Caudate nucleus (tissue), 63 donors: ENCODE measurements at places on chromosomes 7 and 10.

GRCh38 chr10:32149252-32149955, 93.2 kb upstream of the KIF5B start:
- no peak for DNase-seq

GRCh38 chr7:134865001-134865845, 85.8 kb downstream of the CALD1 start:
- no peak for DNase-seq

GRCh38 chr10:131018886-131019500, 292.5 kb downstream of the TCERG1L start:
- no peak for DNase-seq

DNA sequence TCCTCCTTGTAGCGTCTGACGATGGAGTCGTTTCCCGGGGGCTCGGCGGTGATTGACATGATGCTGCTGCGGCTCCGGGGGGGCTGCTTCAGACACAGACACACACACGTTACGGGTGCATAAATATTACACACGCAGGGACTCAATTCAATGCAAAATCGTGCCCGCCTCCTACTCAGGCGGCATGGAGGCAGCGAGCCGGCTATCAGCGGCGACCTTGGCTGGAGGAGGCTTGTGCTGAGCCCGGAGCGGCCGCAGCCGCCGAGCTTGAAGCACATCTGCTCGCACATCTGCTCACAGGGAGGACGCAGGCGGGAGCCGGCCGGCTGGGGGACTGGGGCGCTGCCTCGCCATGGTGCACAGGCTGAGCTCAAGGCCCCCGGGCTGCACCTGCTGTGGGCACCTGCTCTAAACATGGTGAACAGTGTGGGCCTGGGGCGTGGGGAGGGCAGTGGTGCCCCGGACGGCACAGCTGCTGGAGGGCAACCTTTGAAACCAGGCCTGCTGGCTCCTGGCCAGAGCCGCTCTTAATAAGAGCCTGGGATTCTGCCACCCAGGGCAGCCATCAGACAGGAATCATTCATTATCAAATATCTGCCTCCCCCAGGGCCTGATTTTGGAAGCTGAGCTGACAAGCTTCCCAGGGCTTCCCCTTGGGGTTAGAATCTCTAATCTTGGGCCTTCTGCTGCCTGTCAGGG, 84.7 kb upstream of the GNA12 start:
- DNase-seq, result no peak

DNA sequence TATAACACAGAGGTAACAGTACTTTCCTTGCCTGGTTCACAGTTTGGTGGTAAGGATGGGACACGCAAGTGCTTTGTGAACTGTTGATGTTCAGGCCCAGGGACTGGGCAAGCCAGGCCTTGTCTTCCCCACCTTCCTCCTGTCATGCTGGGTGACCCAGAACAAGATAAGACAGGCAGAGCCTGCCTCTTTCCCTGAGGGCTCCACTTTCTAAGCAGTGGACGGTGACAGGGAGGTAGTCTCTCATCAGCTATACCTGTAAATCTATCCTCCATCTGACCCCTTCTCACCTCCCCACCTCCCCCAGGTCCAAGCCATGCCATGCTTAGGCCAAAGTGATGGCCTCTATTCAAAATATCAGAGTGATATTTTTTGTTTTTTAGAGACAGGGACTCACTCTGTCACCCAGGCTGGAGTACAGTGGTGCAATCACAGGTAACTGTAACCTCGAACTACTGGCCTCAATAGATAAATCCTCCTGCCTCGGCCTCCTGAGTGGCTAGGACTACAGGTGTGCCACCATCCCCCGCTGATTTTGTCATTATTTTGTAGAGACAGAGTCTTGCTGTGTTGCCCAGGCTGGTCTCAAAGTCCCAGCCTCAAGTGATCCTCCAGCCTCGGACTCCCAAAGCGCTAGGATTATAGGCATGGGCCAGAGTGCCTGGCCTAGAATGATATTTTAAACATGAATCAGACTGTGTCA, 42.8 kb downstream of the PDLIM1 start:
- no peak for DNase-seq
